Activated CD4-positive, CD25-positive, alpha-beta regulatory T cell treated with anti-CD3 and anti-CD28 coated beads, Interleukin-2, amount 50 U/mL, for 72 hours (primary cell): ENCODE measurements at places on chromosomes 16 and 17.

DNA sequence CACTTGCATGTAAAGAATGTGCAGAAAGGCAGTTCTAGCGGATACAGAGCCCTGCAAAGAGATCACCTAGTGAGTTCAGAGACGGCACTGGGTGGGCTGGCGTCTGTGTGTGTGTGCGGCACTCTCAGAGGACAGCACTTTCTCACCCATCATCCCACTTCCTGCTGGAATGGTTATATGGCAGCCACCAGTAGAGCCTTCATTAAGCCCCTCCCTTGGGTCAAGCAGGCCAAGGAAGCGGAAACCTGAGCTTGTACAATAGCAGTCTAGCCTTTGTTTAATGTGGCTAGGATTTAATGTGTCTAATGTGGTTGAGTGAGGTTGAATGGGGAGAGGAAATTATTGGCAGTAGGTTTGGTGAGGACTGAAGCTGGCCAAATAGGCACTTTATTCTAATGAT is 88.3 kb upstream of the ELAC2 start:
- DNase-seq, result no peak

- no peak for DNase-seq
These were observed 17.8 kb downstream of the CDH16 start for GRCh38 chr16:66900721-66901441.

DNA sequence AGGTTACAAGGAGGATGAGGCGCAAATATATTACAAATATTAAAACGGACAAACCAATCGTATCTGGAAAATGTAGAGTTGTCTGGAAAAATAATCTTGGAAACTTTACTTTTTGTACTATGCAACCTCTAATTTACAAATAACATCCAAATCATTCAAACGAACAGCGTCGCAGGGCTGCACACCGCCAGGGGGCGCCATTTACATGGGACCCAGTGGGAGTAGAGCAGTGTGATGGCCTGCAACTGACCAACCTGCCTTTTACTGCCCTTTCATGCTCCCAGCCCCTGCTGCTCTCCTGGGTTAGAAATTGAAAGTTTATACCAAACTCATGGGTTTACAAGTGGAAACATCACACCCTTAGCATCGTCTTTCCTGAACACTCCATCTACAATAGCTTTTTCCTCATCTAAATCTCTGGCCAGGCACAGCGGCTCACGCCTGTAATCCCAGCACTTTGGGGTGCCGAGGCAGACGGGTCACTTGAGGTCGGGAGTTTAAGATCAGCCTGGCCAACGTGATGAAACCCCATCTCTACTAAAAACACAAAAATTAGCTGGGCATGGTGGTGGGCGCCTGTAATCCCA is 10.0 kb downstream of the PITPNC1 start:
- peak; percentile 81 for DNase-seq

DNA sequence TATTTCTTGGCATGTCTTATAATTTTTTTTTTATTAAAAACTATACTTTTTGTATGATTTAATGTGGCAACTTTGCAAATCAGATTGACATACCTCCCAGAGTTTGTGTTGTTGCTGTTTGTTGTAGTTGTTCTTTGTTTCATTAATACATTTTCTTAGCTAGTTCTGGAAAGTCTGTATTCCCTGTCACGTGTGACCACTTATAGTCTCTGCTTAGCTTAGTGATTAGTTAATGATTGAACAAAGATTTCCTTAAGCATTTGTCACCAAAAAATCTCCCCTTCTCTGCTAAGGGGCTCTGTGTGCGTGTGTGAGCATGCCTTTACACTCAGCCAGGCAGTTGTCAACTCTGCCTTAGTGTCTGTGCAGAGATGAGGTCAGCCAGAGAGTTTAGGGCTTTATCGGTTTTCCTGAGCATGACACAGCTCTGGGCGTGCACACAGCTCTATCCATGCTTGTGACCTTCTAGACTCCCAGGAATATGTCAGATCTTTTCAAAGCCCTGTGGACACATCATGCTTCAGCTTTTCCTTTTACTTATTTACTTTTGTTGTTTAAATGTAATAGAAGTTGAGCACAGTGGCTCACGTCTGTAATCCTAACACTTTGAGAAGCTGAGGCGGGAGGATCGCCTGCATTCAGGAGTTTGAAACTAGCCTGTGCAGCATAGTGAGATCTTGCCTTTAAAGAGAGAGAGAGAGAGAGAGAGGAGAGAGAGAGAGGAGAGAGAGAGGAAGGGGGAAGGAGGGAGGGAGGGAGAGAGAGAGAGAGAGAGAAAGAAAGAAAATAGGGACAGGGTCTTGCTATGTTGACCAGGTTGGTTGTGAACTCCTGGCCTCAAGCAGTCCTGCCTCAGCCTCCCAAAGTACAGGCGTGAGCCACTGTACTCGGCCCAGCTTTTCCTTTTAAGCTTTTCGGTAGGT is 21.9 kb downstream of the DNAI2 start:
- DNase-seq, result no peak

DNA sequence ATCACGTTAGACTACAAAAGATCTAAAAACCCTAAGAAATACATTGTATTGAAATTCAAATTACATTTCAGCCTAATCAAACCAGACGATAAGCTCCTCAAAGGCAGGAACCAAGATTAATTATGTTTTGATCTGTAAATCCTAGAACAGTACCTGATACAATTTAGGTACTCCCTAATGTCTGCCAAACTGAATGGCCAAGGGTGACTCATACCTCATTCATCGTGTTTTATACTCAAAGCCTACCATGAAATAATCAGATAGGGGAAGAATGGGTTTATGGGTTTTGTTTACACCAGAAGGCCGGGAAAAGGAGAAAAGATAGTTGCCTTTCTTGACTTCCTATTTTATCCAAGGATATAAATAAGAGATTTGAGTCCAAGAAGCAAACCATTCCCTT is 19.3 kb downstream of the MMD start:
- no peak for DNase-seq

GRCh38 chr17:81566461-81567126 is 14.4 kb upstream of the FAAP100 start:
- no peak for DNase-seq

DNA sequence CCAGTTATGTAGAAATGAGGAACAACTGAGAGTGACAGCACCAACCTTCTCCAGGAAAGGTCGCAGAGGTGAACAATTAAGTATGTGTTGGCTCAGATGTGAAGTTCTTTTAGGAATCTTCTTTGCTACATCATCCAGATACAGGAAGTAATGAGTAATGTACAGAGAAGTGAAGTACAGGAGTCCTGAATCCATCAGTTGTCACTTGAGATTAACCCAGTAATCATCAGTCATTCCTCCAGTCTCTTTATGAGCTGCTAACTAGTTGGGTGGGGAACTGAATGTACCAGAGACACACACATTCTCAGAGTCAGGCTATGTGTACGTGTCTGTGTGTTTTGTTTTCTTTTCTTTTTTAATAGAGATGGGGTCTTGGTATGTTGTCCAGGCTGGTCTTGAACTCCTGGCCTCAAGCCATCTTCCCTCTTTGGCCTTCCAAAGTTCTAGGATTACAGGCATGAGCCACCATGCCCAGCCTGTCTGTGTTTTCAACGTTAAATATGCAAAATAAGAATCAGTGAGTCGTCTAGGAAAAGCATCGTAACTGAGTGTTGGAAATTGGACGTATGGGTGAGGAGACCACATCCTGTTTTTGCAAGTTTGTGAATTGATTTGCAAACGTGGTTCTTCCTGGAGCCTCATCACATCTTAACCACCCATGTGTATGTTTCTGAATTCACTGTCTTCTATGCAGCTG is 19.9 kb downstream of the ZNF200 start:
- no peak for DNase-seq

GRCh38 chr16:78542419-78542818 is 443.0 kb downstream of the WWOX start:
- no peak for DNase-seq

- DNase-seq, result no peak
These were observed 941 bp upstream of the MRPS34 start for GRCh38 chr16:1773703-1774447.

GRCh38 chr17:60403962-60404361 is 12.0 kb upstream of the USP32 start:
- no peak for DNase-seq

- no peak for DNase-seq
These were observed 163.5 kb upstream of the ZNF267 start for GRCh38 chr16:31710134-31710533.

- no peak for DNase-seq
These were observed 138.2 kb downstream of the NPIPB5 start for GRCh38 chr16:22648941-22649340.

DNA sequence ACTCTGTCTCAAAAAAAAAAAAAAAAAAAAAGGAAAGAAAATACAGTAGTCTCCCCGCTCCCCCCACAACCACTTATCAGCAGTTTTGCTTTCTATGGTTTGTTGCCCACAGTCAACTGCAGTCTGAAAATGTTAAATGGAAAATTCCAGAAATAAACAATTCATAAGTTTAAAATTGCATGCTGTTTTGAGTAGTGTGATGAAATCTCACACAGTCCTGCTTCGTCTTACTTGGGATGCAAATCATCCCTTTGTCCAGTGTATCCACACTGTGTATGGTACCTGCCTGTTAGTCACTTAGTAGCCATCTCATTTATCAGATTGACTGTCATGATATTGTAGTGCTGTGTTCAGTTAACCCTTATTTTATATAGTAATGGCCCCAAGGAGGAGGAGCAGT is 41.5 kb downstream of the NF1 start:
- no peak for DNase-seq

DNA sequence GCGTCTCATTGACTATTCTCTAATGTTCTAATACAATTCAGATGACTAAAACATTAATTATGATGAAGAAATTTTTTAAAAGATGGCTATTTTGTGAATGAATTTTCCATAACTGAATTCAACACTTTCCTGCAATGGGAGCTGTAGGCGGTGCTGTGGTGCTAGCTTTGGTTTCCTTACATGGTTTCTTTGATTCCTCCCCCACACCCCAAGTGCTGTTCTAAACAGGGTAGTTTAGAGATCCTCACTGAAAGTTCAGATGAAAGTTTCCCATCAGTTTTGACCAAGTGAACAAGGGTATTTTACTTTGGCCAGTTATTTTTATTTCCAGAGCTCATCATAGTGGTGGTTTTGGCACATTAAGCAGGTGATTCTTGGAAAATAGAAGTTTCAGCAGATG is 26.0 kb upstream of the MRC2 start:
- no peak for DNase-seq
